ENCODE measurements at places on chromosomes 11 and 22. TPM values are rescaled to one million over a fixed set of nuclear protein-coding genes. Genes with fewer than 3 reads are reported as not detected.

DNA sequence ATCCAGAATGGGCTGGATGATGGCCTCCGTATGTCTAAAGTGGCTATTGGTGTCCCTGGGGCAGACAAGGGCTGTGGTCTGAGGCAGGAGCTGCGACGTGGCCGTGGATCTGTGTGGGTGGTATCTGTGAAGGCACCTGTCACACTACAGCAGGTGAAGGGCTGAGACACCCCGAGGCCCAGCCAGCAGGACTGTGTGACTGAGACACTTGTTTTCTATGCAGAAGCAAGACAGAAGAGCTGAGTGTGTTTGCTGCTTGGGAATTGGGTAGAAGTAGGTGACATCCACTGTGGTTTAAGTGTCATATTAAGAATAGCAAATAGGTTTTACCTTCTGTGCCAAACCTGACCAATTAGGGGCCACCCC, 35.0 kb downstream of the AMPD3 start:
- no peak for DNase-seq

DNA sequence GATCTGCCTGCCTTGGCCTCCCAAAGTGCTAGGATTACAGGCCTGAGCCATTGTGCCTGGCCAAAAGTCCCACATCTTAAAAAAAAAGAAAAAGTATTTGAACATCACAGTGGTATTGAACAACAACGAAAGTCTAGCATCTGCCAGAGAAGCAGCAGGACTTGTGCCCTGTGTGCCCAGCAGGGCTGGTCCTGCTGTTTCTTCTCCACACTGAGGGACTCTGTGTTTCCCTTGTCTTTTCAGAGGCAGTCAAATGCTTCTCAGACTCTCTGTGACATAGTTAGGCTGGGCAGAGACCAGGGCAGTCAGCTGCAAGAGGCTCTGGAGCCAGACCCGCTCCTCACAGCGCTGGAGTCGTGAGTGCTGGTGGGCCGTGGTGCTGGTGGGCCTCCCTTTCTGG, 56.2 kb downstream of the SBF1 start:
- DNase-seq, result no peak

DNA sequence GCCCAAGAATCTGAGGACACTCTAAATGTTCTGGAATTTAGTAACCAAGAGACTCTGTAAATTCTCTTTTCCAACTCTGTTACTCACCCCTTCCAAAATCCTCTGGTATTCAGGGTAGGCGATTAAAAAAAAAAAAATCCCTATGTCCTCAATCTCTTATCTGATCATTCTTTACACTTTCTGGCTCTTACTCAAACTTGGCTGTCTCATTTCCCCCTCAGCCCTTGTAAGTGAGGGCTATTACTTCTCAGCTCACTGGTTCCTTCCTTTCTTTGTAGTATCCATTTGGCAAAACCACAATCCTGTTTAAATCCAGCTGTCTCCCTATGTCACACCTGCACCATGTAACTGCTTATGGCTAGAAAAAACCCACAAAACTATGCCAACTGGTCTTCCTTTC, 12.7 kb upstream of the MSANTD2 start:
- DNase-seq, result no peak

GRCh38 chr11:80849253-80849652, 1408.4 kb upstream of the TENM4 start:
- no peak for DNase-seq

DNA sequence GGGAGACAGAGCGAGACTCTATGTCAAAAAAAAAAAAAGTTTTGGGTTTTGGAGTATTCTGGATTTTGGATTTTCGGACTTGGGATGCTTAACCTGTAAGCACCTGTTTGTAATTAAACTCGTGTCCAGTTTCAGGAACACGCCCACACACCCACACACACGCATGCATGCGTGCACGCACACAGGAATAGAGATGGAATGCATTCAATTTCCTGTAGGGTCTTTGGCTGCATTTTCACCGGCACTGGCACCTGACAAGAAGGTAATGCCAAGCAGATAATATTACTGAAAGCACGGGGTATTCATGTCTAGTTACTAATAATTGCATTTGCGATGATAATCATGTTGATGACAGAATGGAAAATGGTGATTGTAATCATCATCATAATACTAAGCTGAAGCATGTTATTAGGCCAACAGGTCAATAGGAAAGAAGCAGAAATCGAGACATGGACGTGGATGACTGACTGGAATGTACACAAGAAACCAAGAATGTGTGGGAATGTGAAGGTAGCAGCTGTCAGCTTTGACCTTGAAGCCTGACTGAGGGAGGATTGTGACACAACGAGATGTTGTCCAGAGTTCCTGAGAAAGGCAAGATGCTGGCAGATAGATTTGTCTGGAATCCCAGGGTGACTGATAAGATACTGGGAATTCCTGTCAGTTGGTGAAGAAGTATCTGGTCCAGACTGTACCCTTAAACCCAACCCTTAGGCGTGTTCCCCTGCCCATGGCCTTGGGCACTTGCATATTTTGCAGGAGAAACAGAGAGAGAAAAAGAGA, 108.6 kb downstream of the SYN3 start:
- no peak for DNase-seq

Gene KCNQ1
- total RNA-seq, result 21.4 TPM
